ENCODE measurements at places on chromosomes 3 and 15.

- DNase-seq = no peak
Observed at GRCh38 chr3:171729452-171730334, 80.6 kb downstream of the PLD1 start.

DNA sequence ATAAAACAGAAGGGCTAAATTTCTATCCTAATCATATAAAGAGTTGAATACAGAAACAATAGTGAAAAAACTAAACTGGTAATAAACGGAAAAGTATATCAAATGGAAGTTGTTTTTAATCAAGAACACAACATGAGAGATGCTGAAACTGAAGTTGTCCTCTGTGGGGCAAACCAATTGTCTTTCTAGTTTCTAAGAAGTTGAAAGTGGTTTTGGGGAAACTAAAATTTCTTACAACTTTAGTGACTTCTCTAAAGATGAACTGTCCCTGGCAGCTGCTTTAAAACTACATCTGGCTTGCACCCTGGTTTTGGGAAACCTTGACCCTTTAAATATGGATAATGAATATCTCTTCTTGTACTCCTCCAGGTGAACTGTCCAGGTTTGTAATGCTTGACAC is 155.6 kb downstream of the ADAM10 start:
- DNase-seq = no peak

DNA sequence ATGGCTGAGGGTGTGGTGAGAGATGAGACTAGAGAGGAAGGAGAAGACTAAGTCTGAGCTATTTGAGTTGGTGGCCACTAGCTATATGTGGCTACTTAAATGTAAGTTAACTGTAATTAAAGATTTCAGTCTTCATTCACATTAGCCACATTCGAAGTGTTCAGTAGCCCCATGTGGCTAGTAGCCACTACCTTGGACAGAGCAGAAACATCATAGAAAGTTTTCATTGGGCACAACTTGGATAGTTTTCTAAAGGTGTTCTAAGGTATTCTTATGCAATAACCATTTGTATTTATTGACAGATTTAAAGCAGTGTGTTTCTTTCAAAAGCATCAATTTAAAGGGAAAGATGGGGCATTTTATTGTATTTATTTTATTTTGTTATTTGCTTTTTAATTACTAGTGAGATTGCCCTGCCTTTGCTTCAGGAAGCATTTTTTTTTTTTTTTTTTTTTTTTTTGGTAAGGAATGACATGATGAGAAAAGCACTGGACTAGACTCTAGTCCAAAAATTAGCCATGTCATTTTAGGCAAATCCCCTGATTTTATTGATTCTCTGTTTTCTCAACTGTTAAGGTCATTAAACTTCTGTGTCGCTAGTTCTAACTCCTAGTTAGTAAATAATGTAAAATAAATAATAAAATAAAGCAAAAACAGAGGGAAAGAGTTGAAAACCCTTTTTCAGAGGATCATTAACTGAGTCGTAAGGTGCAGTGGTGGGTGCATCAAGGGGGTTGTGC is 153.0 kb upstream of the ROBO2 start:
- DNase-seq = no peak

- DNase-seq = no peak
Observed at GRCh38 chr3:116331380-116331779, 113.9 kb downstream of the LSAMP start.

DNA sequence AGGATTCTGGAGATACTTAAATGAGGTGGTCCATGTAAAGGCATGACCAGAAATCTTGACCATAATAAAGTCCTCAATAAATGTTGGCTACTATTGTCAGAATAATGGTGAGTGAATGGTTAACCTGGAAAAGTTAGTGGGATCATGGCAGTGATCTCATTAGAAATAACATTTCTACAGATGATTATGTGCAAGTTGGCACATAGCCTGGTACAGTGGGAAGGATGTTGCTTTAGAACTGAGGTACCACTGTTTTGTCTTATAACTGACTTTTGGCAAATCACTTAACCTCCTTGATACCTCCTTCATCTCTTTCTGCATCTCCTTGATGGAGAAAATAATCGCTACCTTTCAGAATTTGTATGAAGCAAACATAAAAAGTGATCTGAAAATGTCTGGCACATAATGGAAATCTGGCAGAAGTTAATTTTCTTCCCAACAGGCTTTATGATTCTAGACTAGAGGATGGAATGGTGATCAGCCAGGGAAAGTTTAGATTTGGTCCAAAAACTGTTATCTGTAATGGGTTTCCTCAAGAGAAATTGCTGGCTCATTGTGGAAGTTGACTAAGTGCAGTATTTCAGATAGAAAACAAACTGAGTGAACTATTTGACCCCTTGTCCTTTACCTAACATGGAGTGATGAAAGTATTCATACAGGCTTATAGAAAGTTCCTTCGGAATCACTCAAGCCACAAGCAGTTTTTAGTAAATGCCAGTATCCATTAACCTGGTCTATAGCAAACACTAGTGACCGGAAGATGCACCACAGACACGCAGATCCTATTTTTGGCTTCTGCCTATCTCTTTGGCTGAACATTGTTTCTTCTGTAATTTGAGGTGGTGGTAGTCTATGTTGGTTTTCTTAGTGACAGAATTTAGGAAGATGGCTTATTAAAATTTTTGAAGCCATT is 449.6 kb upstream of the TGFBR2 start:
- DNase-seq = no peak

Measured in CD4-positive, alpha-beta memory T cell (primary cell).